Activated CD4-positive, CD25-positive, alpha-beta regulatory T cell (primary cell): ENCODE measurements at places on chromosomes 12 and 14.

DNA sequence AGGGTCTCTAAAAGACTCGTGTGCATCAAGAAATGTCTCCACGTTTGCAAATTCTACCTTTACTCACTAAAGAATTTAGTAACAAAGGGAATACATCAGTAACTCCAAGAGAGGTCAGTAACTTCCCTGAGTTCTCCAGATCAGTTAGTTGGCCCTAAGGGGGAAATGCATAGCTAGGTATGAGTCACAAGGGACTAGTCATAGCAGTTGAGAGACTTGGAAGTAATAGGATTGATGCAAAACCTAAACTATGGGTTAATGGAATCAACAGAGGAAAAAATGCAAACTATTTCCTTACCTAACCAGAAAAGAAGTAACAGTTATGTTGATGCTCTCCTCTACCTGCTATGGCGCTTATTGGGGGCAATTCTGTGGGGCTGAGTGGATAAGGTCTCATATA lies 148.8 kb upstream of the GARIN6 start:
- DNase-seq, result no peak

DNA sequence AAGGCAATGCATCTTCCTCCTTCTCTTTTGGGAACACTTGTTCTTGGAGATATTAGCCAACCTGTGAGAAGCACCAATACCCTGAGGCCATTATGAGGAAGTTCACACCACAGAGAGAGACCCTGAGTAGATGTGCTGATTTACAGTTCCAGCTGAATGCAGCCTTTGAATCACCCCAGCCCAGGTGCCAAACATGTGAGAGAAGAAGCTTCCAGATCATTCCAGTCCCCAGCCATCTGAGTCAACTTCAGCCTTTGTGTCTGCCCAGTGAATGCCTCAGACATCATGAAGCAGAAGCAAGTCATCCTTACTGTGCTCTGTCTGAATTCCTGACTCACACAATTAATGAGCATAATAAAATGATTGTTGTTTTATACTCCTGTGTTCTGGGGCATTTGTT lies 25.1 kb downstream of the C12orf42 start:
- DNase-seq, result no peak

DNA sequence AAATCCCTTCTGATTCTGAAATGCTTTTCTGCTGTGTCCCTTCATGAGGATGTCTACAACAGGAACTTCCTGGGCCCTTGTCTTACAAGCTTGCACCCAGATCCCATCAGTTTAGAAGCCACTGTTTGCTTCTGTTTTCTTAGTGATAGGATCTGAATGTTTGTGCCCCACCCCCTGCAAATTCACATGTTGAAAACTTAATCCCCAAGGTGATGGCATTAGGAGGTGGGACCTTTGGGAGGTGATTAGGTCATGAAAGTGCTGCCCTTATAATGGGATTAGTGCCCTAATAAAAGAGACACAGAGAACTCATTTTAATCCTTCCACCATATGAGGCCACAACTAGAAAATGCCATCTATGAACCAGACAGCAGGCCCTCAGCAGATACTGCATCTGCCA lies 36.0 kb upstream of the GNPNAT1 start:
- DNase-seq, result no peak

GRCh38 chr12:107225635-107226034 lies 132.3 kb upstream of the CRY1 start:
- no peak for DNase-seq

DNA sequence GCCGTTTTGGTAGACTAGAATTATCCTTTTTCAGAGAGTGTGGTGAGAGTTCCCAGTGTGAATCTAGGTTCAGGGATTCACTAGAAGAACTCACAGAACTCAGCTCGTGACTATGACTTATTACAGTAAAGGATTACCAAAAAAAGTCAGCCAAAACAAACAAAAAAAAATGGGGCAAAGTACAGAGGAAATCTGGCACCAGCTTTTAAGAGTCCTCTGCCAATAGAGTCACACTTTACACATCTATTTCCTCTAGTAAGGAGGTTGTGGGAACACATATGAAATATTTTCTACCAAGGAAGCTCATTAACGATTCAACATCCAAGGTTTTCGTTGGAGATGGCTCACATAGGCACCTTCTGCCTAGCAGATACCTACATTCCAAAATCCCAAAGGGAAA lies 28.2 kb downstream of the TSPAN19 start:
- no peak for DNase-seq

DNA sequence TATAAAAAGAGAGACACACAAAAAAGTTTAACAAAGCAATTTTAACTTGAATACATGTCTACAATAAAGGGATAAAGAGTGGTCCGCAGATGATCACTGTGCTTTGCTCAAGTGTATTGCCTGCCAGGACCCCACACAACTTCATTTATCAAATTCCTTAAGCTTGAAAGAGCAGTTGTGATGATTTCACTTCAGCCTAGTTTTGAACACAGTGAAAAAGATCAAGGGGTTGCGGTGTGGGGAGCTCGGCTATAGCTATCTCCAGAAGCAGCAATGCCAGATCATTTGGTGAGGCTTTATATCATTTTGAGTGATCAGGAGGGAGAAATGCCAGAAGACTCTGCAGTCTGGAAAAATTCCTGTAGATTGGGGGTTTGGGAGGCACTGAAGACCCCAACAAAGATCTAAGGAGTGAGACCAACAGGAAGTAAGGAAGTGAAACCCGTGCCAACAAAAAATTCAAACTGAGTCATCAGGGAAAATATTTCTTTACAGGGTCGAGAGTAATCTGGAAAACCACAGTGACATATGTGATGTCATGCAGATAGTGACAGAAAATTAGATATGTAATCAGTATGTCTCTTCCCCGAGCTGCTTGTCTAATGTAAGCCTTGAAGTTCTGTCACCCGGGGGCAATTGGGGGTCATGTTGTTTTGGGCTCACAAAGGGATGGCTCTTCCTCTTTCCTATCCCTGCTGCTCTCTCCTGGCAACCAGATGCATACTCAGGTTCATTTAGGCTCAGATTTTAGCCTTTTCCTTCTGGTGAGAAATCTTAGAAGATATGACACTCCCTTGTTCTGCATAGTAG lies 221.8 kb downstream of the MSRB3 start:
- DNase-seq, result no peak

- DNase-seq, result no peak
Observed at GRCh38 chr12:110737532-110737931, 5.2 kb downstream of the PPP1CC start.

DNA sequence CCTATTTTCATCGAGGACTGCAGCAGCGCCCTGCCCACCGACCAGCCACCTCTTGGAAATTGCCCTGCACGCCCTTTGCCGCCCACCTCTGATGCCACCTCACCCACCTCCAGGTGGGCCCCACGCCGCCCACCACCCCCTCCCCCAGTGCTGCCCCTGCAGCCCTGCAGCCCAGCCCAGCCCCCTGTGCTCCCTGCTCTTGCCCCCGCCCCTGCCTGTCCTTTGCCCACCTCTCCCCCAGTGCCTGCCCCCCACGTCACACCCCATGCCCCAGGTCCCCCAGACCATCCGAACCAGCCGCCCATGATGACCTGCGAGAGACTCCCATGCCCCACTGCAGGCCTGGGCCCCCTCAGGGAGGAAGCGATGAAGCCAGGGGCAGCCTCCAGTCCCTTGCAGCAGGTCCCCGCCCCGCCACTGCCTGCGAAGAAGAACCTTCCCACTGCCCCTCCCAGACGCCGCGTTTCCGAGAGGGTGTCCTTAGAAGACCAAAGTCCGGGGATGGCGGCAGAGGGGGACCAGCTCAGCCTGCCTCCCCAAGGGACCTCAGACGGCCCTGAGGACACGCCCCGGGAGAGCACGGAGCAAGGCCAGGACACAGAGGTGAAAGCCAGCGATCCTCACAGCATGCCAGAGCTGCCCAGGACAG lies 96.5 kb downstream of the LGMN start:
- DNase-seq, result no peak

DNA sequence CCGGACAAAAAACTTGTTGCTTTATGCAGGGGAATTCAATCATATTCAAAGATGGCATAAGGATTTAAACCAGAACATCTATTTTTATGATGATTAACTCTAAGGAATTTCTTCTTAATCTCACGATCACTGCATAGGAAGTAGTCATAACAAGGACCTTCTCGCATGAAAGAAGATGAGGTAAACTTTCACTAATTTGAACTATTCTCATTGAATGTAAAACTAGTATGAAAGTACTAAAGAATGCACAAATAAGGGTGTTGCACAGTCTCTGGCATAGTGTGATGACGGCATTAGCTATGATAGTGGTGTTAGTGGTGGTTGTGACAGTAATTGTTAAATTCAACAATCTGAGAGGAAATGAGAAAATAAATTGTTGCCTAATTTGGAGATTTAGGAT lies 280.0 kb downstream of the SLC6A15 start:
- DNase-seq, result no peak

- no peak for DNase-seq
Observed at GRCh38 chr14:90605430-90605829, 208.6 kb downstream of the CALM1 start.

DNA sequence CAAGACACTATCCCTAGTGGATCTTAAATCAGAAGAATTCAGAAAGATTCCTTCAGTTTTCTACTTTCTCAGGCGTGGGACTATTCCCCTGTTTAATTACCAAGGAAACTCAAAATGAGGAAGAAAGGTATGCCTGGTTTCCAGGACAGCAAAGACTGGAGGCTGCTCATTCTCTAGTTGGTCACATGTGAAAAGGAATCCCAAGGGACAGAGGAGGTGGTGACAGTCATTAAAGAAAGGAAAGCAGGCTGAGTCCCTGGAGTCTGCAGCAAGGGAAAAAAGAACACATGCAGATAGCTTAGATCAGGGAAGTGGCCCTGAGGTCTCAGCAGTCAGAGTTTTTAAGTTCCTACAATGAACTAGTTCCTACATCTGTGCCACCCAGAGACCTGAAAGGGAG lies 165.4 kb upstream of the CCDC198 start:
- no peak for DNase-seq

DNA sequence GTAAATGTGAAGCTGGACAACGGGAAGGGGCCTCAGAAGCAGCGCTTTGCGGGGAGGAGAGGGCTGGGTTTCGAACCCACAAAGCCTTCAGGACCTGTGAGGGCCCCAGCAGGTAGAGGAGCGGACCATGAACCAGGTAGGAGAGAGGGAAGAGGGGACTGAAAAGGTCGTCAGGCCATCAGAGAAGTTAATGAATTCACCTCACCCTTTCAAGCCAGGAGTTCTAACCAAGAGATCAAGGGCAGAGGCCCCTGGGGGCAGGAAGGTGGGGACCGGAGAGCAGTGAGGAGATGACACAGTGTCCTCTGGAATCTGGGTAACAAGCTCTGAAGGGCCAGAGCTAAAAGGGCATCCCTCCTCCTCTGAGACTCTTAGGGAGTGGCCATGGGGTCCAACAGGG lies 19.4 kb downstream of the SERPINA1 start:
- DNase-seq, result no peak

DNA sequence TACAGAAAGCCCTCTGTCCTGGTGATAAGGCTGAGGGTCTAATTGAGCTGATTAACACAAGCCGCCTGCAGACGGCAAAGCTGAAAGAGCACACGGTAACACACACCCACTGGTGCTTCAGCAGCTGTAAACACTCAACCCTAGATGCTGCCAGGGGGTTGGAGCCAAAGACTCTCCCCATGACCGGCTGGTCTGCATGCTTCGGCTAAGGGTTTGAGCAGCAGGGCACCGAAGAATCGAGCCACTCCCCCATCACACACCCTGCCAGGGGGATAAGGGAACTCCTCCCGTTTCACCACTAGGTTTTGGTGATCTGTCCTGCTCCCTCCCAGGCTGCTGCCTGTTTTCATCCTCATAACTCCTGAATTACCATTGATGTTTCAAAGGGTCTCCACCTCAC lies 141.0 kb upstream of the OVCH1 start:
- no peak for DNase-seq

DNA sequence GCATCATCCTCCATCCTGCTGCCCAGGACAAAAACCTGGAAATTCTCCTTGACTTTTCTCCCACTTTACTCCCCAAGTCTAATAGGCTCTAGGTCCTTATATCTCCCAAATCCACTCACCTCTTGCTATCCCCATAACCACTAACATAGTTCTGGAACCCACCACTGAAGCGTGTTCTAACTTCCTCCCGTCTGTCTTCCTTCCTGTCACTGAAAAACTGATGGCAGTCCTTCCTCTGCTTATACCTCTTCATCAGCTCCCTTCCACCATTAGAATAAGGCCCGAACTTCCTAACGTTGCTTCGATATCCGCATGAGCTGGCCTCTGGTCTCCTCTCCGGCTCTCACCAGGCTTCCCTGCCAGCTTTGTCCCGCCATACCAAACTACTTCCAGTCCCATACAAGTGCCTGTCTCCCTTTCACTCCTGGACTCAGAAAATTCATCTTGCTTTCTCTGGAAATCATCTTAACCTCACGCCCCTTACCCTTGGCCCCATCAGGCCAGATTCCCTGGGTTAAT lies 63.0 kb upstream of the BCL2L14 start:
- no peak for DNase-seq

DNA sequence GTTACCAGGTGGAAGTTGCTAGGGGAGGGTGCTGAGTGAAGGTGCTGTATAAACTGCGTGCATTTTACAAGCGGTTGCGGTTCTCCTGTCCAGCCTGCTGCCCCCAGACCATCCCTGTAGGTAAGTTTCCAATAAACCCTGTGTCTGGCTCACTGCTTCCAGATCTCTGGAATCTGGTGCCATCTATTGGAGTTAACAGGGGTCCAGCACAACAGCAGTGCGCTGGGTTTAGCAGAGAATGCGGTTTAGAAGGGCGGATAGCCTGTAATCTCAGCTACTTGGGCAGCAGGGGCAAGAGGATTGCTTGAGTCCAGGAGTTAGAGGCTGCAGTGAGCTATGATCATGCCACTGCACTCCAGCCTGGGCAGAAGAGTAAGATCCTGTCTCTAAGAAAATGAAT lies 4.9 kb downstream of the AACS start:
- no peak for DNase-seq

DNA sequence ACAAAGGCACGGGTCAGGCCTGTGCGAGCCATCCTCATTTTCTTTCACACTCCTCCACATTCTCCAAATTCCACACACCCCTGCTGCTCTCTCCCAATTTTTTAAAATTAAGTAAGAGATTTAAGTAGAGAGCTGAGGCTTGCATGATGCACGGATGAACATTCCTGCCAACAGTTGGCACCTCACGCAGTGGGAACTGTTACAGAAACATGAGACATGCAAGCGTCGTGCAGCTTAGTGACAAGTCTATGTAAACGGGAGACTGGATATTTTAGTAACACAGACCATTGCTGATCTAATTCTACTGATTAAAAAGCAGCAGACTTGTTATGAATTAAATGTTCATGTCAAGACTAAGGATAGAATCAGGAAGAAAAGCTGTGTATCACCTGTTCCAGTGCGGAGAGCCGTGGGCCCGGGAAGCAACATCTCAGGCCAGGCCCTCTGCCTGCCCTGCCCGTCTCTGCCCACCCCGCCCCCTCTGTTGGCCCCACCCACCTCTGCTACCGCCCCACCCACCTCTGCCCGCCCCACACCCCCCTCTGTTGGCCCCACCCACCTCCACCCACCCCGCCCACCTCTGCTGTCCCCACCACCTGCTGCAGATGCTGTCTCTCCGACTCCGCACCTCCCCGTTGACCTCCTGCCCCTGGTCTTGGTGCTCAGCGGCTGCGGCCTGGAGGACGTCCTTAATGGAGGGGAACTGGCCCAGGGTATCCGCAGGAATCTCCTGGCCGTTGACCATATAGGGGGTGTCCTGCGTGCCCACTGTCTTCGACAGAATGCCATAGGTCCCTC lies 21.2 kb downstream of the GOLGA3 start:
- no peak for DNase-seq

GRCh38 chr14:95597784-95598211 lies 62.9 kb downstream of the GLRX5 start:
- no peak for DNase-seq
